ENCODE measurements at places on chromosomes 12 and 14.
A peak's percentile ranks its signal among the peaks of the same experiment; 100 is the strongest.

DNA sequence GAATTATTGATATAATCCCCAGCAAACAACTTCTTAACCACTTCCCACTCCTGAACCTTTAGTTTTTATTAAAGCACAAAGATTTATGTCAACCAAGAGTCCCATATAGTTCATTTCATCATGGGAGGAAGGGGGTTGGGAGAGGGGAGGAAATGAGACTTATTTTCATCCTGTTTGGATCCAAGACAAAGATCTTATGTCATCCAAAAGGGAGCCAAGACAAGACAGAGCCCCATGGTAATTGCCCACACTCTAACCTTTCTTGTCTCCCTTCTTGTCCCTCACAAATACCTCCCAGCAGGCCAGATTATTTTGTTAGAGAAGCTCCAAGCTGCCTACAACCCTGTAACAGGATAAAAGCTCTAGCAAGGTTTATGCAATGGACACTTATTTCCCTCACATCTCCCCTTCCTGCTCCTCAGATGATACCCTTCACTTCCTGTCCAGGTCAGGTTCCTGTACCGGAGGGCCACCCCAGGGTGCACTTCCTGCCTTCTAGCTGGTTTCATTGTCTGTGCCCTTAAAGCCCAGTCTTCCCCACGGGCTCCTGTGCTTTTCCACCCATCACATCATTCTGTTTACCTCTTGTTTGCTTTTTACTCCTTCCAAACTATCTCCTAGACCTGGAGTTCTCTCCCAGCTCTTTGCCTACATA is 123.7 kb upstream of the MDM1 start:
- DNase-seq: no peak

GRCh38 chr14:27528328-27528727 is 930.5 kb upstream of the NOVA1 start:
- DNase-seq: peak; percentile 35

GRCh38 chr12:64352181-64352580 is 38.4 kb downstream of the C12orf56 start:
- no peak for DNase-seq

DNA sequence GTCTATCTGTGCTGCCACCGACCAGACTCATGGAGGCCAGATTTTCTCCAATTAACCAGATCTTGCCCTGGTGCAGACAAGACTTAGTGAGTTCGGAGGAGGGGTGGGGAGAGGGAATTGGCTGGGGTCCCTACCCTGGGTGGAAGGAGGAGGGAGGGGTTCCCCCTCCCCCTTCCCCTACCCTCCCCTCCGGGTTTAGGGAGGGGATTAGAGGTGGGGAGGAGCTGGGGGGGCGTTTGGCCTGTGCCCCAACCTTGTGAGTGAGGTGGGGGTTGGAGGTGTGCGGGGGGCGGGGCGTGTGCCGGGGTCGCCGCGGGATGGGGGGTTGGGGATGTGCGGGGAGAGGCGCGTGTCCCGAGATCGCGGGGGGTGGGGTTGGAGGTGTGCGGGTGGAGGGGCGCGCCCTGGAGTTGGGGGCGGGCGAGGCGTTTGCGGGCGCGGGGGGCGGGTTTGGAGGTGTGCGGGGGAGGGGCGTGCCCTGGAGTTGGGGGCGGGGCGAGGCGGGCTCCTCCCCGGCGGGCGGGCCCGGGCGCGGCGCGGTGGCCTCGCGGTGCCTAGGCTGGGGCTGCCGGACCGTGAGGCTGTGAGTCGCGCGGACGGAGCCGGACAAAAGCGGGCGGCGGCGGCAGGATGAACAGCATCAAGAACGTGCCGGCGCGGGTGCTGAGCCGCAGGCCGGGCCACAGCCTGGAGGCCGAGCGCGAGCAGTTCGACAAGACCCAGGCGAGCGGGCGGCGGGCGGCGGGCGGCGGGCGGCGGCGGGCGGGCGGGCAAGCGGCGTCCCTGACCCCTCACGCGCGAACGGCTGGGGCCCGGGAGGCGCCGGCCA is at the start of gene HIP1R:
Gene HIP1R (plus strand): TSS at position 537 of the 829 bp plus-strand sequence. CDS start 94 bp downstream, at position 631.
- peak; percentile 34 for DNase-seq

DNA sequence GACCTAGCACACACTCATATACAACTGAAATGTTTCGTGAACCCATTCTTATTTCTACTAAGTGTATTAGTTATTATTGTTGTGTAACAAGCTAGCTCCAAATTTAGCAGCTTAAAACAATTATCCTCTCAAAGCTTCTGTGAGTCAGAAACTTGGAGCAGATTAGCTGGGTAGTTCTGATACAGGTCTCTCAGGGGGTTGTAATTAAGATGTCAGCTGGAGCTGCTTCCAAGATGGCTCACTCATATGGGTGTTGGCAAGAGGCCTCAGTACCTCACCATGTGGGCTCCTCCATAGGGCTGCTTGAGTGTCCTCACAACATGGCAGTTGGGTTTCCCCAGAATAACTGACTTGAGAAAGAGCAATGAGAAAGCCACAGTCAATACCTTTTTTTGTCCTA is 9.8 kb downstream of the GPR135 start:
- no peak for DNase-seq

GRCh38 chr14:105148604-105149145 is 19.9 kb downstream of the JAG2 start:
- DNase-seq: no peak

DNA sequence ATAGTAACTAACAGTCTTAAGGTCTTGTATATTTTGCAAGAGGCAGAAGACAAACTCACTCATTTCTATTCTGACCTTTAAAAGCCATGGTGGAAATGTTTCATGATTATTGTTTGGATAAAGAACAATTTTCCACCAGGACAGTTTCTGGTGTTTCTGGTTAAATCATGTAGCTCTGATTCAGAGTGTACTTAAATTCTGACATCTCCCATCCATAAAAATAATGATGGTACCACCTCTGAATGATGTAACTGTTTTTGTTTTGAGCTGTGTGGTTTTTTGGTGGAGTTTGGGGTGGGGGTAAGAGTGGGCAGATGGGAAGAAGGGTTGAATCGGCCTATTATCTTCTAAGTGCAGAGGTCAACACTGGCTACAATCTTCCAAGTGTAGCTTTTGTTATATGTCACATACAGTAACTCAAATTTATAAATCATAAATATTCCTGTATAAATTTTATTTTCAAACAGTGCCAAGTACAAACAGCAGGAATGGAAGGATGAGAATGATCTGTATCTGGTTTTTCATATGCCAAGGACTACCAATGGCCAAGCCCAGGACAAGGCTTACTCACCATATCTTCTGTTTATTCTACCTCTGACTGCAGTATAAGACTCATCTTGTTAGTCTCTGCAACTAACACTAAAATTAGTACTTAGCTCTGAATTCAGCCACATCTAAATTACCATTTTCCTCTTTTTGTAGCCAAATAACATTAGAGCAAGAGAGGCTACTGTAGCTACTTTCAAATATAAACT is 108.7 kb downstream of the BCAT1 start:
- DNase-seq: no peak

DNA sequence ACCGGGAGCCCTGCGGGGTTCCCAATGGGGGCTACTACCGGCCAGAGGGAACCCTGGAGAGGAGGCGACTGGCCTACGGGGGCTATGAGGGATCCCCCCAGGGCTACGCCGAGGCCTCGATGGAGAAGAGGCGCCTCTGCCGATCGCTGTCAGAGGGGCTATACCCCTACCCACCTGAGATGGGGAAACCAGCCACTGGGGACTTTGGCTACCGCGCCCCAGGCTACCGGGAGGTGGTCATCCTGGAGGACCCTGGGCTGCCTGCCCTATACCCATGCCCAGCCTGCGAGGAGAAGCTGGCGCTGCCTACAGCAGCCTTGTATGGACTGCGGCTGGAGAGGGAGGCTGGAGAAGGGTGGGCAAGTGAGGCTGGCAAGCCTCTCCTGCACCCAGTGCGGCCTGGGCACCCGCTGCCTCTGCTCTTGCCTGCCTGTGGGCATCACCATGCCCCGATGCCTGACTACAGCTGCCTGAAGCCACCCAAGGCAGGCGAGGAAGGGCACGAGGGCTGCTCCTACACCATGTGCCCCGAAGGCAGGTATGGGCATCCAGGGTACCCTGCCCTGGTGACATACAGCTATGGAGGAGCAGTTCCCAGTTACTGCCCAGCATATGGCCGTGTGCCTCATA is 9.7 kb downstream of the TNS2 start:
- no peak for DNase-seq

GRCh38 chr12:90226211-90226610 is 517.6 kb upstream of the ATP2B1 start:
- DNase-seq: no peak

DNA sequence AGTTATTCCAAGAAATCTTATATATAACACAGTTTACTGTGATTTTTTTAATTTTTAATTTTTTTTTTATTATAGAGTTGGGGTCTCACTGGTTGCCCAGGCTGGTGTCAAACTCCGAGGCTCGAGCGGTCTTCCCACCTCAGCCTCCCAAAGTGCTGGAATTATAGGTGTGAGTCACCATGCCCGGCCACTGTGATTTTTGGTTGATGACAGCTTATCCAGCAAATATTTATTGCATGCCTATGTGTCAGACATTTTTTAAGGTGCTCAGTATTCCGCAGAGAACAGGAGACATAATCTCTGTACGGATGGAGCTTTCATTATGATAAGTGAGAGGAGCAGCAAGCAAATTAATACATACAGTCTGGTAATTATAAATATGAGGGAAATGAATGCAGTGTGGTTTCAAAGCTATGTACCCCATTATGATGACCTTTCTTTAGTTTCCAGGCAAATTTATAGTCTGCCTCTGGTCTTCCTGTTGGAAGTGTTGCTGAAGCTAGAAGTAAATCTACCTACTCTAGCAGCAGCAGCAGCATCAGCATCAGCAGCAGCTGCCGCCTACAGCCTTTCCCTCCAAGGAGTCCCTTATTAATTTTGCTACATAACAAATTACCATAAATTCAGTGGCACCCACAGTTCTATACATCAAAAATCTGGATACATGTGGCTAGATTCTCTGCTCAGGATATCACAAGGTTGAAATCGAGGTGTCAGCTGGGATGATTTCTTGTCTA is 32.3 kb downstream of the FRS2 start:
- DNase-seq: no peak

GRCh38 chr12:93793983-93794382 is 116.8 kb downstream of the CRADD start:
- DNase-seq: no peak

GRCh38 chr14:87045246-87045645 is 947.7 kb downstream of the GALC start:
- DNase-seq: no peak

- no peak for DNase-seq
Measured at GRCh38 chr12:68352067-68352466, 19.9 kb upstream of the MDM1 start.

- no peak for DNase-seq
Measured at GRCh38 chr12:119946213-119946612, 42.8 kb upstream of the BICDL1 start.

DNA sequence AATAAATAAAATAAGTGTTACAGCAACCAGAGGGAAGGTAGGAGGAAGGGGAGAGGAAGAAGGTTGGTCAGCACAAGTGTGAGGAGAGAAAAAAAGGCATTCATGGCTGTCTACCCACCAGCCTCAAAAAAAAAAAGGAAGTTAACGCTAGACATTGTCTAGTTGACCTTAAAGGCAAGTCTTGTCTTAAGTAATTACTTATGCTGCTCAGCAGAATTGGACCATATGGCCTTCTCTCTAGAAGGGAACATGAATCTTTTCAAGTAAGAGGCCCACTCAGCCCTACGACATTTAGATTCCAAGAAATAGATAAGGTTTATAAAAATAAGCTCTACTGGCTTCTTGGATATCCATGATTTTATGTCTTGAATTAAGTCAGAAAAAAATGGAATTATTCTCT is 172.7 kb downstream of the ETNK1 start:
- DNase-seq: no peak

DNA sequence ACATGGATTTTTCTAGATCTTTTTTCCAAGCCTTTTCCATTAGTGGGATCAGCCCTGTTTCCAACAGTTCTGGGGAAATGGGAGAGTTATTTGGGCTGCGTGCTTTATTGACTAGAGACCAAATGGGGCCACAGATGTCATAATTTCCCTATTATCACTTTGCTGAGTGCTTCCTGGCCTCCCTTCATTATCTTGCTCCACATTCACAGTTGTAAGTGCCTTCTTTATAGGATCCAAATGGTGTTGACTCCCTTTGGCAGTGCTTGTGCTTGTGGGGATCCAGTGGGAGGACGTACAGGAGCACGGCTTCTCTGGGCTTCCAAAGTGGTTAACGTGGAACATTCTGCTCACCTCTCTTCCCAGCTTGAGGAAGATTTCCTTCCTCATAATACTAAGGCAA is 141.0 kb upstream of the RMST start:
- DNase-seq: no peak

DNA sequence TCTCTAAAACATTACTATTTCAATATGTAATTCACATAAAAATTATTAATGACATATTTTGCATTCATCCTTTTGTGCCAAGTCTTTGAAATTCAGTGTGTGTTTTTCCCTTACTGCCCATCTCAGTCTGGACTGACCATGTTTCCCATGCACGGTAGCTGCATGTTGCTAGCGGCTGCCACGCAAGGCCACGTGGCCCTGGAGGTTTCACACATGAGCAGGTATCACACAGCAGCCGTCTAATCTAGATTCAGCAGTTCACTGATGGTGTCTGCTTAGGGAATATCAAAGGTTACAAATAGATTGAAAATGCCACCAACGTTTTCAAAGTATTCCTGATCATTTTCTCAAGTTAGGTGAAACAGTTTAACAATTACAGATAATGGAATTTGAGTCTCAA is 234.8 kb upstream of the FKBP4 start:
- DNase-seq: no peak

DNA sequence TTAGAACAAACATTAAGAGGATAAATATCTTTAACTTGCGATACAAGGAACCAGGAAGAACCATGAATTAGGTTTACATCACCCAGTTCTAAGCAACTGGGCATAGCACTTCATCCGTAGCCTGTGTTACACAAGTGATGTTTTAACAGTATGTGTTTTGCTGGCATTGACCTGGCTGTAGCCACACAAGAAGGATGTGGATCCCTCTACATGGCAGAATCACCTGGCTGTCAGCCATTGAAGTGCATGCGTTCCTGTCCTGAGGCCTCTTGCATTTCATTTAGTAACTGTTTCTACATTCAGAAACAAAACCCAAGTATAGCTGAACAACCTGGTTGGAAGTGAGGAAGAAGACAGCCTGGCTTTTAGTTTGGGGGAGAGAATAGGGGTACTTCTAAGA is 72.2 kb downstream of the TGFB3 start:
- no peak for DNase-seq

GRCh38 chr12:6387541-6387940 is 3.6 kb downstream of the LTBR start:
- no peak for DNase-seq

Data from HT-29 (cell line).